RPMI7951 (cell line): ENCODE measurements at places on chromosomes 13 and 19.
A peak's percentile ranks its signal among the peaks of the same experiment; 100 is the strongest.

DNA sequence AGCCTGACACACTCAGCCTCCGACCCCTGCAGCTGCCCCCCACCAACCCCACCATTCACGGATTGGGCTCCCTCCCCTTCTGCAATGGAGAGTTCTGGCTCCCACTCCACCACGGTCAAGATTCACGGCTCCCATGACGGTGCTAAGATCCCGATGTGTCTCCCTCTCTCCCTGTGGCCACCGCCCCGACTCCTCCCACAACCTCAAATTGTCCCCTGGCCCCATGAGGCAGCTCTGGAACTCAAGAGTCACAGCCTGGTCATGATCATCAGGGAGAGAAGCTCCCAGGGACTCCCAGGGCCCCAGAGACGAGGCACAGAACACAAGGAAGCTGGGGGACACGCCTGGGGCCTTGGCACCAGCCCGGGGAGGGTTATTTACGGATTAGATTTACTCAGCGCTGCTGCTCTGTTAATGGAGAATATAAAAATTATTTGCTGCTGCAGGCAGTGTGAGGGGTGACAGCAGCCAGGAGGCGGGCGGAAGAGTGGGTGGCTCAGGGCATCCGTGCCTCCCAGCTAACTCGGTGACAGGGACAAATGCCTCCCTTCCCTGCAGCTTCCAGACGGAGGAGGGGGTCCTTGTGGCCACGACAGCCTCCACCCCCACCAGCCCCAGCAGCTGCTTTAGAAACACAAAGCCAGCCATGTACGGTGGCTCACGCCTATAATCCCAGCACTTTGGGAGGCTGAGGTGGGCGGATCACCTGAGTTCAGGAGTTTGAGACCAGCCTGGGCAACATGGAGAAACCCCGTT is 184.2 kb downstream of the PTPRS start:
- DNase-seq, result peak; percentile 32

- no peak for DNase-seq
These were observed 3.9 kb downstream of the GPR108 start for GRCh38 chr19:6733338-6734095.

DNA sequence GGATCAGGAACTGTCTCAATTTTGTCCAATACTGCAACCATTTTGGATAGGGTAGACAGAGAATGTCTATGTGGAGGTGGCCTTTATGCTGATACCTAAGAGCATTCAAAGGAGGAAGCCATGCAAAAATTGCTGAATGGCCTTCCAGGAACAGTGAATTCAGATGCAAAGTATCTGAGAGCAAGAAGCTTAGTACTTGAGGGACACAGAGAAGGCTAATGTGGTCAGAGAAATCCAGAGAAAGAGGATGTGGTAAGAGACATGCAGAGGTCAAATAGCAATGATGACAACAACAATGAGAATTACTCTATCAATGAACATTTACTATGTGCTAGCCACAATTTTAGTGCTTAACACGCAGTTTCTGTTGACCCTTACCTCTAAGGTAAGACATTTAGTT is 785.6 kb upstream of the KLHL1 start:
- no peak for DNase-seq

DNA sequence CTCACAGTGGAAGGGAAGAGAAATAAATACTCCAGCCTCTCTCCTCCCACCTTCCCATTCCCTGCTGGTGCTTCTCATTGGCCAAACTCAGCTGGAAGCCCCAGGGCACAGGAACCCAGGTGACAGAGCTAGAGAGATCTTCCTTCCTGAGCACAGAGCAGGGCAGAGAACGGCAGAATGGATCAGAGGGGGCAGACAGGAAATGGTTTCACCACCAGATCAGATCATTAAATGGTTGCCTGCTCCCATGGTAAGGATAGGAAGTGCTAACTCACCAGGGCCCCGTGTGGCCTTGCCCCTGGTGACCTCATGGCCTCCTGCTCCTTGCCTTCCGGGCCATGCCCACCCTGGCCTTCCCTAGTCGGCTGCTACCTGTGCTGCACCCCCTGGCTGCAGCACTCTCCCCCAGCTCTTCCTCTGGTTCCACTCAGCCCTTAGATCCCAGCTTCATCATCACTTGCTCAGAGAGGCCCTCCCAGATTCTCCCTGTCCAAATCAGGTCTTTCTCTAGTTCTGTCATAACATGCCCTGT is 108.7 kb downstream of the DPF1 start:
- DNase-seq, result no peak

DNA sequence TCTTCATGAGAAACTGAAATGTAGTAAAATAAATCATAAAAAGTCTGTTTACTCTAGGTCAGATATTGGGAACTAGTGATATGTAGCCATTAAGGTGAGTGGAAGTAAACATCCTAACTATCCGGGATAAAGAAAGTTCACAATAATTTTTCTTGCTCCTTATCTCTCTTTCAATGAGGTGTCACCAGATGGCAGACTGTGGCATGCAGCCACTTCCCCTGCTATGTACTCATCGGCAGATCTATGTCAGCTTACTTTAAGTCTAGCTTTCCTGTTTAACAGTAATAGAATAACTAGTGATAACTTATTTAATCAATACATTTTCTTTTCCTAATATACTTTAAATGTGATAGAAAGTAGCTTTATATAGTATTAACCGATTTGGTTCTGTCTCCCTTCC is 181.9 kb downstream of the NDFIP2 start:
- DNase-seq, result peak; percentile 32

DNA sequence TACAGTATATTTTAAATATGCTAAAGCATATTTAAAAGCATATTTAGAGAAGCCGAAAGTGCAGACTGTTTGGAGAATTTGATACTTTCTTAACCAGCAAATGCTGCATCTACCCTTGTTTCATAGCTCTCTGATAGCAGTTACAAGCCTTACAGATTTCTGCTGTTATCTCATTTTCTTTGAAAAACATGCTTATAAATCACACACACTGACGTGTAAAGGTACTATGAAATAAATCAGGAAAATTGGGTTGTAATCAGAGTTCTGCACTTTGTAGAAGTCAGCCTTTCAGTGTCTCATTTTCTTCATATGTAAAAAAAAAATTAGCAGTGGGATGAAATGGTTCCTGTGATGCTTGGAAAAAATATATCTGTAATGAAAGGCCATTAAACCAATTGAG is 1432.4 kb upstream of the ATXN8OS start:
- no peak for DNase-seq

DNA sequence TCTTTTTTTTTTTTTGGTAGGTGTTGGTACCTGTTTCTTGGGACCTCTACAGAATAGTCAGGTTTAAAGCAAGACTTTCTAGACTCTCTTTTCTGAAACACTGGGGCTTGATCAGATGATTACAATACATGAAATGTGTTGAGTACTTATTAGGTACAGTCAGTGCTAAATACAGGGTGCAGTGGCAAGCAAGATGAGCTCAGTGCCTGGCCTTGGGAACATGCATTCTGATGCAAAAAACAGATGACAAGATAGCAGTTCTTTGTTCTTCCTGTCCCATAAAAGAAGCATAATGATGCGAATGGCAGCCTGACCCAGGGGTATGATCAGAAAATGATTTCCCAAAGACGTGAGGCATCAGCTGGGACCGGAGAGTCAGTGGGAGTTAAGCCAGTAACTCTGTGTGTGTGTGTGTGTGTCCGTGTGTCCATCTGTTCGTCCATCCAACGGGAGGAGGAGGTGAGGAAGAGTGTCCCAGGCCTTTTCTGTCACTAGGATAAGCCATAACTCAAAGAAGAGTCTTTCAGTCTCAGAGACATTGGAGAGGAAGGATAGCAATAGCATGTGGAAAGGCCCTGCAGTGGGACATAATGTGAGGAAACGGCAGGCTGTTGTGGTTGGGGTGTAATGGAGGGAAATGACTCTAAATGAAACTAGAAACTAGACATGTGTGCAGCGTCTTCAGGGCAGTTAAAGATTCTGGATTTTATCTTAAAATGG is 32.2 kb downstream of the SLAIN1 start:
- DNase-seq, result no peak

GRCh38 chr19:4557971-4558941 is 1.2 kb downstream of the SEMA6B start:
- DNase-seq, result no peak

- no peak for DNase-seq
These were observed 20.2 kb downstream of the CACNG6 start for GRCh38 chr19:54011507-54012211.

- peak; percentile 69 for DNase-seq
These were observed 190.9 kb upstream of the KLF12 start for GRCh38 chr13:74325106-74325505.

DNA sequence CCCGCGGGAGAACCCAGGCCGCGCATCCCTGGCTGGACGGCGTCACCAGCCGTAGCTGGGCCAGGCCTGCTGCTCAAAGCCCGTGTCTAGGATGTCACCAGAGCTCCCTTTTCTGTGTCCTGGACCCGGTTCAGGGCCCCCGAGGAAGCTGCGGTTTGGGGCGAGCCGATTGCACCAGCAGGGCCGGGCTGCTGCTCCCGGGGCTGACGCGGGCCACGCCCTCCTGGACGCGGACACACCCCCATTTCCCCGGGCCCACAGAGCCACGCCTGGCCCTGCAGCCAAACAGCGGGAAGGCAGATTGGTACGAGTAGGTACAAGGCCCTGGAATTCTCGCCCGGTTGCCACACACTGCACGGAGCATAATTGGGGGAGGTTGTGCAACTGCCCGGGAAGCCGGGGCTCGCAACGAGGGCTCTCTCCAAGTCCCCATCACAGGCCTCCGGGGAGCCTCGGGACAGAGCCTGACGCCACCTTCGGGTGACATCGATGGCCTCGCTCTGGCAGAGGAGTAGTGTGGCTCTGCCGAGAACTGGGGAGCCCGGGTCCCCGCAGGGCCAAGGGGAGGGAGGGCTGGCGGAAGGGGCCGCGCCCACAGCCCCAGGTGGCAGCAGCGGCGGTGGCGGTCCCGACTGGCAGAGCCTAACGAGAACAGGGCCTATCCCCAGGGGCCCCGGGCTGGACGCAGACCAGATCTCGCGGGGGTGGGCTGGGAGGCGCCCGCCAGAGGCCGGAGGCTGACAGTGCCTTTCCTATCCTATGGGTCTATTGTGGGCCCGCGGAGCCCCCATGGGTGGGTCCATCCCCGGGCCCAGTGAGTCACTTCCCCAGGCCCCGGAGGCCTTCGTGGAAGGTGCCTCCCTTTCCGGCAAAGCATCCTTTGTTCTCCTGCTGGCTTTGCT is 23.5 kb downstream of the KCTD15 start:
- DNase-seq, result peak; percentile 96

DNA sequence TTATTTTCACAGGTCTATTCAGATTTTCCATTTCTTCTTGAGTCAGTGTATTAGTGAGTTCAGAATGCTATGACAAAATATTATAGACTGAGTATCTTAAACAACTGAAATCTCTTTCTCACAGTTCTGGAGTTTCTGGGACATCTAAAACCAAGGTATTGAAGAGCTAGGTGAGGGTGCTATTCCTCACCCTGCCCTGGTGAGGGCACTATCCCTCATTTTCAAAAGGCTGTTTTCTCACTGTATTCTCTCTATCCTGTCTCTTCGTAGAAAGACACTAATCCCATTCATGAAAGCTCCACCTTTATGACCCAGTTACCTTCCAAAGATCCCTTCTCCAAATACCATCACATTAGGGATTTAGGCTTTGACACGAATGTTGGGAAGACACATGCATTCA is 1617.1 kb downstream of the PCDH9 start:
- no peak for DNase-seq

DNA sequence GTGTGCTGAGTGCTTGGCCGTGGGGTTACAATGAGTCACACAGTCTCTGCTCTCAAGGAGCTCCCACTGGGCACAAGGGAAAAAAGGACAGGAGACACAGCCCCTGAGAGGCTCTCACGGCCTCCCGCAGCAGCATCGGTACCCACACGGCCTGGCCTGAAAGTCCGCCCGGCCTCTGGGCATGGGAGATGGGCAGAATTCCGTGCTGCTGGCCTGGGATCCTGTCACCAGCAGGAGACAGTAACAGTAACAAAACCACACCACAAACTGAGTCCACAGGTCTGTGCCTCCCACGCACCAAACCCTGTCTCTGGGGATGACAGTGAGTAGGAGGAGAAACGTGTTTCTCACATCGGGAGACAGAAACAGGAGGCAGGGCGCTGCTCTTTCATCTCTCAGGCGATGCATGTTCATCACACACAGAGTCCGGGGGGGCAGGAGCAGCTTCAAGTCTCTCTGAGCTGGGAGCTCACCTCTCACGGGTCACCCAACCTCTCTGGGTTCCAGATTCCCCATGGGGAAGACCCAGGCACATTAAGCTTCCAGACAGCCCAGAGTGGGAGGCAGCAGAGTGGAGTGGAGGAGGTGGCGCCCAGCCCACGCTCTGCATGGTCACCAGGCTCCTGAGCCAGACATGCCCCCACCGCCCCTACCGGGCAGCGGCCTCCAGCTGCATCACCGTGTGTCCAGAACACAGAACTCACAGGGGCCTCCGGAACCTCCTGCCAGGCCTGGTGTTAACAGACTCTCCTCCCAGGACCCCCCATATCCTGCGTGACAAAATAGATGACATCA is 124.7 kb upstream of the VSTM2B start:
- DNase-seq, result no peak

GRCh38 chr19:58128041-58128685 is 22.4 kb downstream of the ZNF329 start:
- DNase-seq, result peak; percentile 25

GRCh38 chr13:97321101-97321500 is 99.0 kb downstream of the MBNL2 start:
- DNase-seq, result no peak

DNA sequence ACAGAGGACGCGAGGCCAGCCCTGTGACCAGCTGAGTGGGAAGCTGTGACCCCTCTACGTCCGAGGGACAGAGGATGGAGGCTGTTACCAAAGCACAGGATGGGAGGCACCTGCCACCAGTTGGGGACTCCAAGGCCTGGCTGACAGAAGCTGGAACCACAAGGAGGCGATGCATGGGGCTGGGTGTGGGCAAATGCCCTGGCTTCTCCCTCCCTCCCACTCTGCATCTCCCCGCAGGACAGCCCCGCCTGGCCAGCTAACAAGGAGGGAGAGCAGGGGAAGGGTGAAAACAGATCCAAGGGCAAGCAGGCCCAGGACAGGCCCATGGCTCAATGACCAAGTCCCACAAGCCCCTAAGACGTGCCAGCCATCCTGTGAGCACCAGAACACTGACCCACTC is 28.6 kb downstream of the AKT2 start:
- no peak for DNase-seq

- DNase-seq, result peak; percentile 40
These were observed 12.9 kb upstream of the MICU2 start for GRCh38 chr13:21616880-21617279.

DNA sequence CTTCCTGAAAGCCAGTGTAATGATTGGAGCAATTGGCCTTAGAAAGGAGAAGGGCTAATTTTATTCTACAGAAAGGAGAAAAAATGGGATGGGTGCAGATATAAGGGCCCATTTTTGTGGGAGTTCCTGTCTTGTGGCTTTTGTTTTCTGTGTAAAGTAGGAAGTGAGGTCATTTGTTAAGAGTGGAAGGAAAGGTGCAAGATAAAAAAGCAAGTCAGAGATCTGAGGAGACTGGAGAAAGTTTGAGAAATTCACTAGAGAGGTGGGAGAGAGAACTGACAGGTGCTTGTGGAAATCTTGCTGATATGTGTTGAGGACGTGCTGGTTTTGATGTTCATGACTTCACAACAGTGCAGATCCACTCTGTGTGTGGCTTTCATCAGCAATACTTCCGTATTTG is 349.4 kb downstream of the DLEU7 start:
- DNase-seq, result no peak
